ENCODE measurements at places on chromosomes 16 and 17.

DNA sequence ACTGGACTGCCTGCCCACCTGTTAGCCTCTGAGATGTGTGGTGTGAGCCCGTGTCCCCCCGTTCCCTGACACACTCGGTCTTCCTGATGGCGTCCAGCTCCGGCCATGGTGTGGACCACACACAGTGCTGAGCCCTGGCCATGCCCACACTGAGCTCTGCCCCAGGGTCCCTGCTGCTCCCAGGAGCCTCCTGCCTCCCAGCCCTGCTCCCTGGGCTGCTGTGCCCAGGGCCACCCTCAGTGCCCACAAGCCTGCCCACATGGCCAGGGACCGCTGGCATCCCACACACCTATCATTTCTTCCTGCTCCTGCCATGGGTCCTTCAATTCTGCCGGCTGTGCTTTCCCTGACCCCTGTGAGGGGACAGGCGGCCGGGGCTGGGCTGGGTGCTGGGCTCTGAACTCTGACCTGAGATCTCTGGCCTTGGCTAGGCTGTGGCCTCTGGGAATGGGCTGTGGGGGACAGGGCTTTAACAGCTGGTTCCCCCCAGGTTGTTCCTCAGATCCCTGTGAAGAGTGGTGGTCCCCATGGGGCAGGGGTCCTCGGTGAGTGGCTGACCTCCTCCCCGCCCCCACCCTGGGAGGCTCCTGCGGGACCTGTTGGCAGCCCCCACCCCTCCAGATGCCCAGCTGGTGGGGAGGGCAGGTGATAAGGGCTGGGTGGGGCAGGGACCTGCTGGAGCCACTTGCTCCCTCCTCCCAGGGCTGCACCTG, 4.0 kb downstream of the CEMP1 start:
- DNase-seq, result no peak

DNA sequence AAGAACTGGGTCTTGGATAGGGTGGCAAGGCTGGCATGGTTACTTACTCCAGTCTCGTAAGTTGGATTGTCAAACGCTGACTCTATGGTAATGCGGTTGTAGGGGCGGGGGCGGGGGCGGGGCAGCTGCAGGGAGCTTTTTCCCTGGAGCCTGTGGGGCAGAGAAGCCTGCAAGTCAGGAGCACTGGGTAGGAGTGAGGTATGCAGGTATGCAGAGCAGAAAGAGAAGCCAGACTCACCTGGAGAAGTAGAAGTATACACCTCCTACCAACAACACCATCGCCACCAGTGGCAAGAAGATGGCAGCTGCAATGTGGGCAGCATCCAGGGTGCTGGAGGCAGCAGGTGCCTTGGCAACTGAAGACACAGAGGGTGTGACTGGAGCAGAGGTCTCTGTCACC, 4.8 kb upstream of the PHF12 start:
- no peak for DNase-seq

DNA sequence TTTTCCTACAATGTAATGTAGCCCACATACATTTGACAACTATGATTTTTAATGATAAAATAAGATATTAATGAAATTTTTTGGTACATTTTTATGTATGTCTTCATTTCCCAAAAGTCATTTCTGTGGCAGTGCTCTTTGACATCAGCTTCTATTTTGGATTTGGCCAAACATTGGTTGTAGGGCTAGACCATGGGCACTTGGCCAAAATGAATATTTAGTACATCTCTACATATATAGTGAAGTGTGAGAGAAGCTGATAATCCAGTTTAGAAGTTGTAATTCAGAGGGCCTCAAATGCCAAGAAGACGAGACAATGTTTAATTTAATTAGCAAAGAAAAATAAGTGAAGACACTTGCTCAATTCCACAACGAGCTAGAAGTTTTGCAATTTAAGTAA, 724.9 kb upstream of the SOX9 start:
- DNase-seq, result no peak

DNA sequence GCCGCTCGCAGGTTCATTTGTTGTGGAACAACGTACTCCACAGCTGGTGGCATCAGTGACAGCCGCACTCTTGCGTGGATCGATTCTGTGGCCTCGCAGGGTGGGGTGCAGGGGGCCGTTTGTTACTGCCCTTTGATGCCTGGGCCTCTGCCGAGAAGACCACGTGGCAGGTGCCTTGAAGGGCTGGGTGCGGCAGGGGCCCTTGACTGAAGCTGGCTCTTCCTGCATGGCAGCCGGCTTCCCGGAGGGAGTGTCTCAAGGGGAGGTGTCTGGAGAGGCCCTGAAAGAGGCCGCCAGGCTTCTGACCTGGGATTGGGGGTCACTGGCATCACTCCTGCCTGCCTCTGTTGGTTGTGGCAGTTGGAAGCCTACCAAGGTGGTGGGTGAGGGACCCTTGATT, 43.8 kb downstream of the TBCD start:
- DNase-seq, result no peak

DNA sequence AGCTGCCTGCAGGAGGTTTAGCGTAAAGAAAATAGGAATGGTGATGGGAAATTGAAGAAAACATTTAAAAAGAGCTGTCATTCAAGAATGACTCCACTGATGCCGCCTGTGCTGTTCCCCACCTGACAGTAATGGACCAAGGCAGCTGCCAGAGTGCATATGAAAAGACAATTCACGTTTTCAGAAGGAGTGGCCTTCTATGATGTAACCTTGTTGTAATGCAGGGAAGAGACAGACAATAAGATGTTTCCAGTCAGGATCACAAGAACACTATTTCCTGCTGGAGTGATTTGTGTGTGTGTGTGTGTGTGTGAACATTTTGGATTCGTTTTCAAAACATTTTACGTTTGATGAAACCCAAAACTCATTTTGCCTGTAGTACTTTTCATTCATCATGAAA, 203.7 kb downstream of the LGALS9B start:
- no peak for DNase-seq
